ENCODE measurements at places on chromosomes 3 and 15.

GRCh38 chr3:36558961-36559360 lies 178.7 kb downstream of the STAC start:
- no peak for DNase-seq

- no peak for DNase-seq
Measured at GRCh38 chr3:108548304-108548703, 37.9 kb upstream of the MYH15 start.

DNA sequence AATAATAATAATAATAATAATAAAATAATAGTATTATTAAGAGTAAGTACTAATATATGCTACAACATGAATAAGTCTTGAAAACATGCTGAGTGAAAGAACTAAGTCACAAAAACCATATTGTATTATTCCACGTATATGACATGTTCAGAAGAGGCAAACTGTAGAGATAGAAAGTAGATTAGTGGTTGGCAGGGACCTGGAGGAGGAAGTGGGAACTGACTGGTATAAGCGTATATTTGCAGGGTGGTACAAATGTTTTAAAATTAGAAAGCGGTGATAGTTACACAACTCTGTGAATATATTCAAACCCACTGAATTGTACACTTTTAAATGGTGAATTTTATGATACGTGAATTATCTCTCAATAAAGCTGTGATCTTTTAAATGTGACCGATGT lies 32.8 kb downstream of the LRRK1 start:
- no peak for DNase-seq

GRCh38 chr15:75143738-75144334 lies 57.8 kb upstream of the C15orf39 start:
- DNase-seq, result no peak

DNA sequence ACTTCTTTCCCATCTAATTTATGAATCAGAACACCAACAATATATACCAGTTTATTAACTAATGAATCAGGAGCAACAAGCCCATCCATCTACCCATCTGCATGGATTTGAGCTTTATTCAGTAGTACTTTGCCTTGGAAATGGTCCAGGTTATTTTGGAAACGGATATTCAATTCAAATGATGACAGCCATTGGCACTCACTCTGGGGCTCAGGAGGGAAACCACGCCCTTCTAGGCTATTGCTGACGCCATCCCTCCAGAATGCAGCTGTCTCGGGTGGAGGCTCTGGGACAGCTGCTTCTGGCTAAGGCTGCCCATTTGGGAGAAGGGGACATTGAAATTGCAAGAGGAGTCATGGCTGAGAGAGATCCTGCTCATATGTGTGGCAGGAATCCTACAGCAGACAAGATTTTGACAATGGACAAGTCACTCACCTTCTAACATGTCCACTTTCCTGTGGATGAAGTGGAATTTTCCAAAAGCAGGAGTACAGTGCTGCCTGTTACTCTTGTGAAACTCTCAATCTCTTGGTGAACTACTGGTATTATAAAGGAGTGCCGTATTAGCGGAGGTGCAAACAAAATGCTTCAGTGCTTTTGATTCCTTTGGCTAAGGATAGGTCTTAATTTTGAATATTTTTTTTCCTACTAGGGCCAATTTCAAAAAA lies 29.3 kb upstream of the TRAK1 start:
- no peak for DNase-seq

- DNase-seq, result no peak
Measured at GRCh38 chr3:161548301-161548700, 51.7 kb downstream of the OTOL1 start.

GRCh38 chr3:869734-870133 lies 223.1 kb upstream of the CNTN6 start:
- DNase-seq, result no peak

- no peak for DNase-seq
Measured at GRCh38 chr3:129697229-129697969, 90.9 kb upstream of the PLXND1 start.

GRCh38 chr15:27628486-27628885 lies 470.6 kb downstream of the OCA2 start:
- DNase-seq, result no peak

GRCh38 chr15:26870346-26870745 lies 3.5 kb downstream of the GABRA5 start:
- no peak for DNase-seq

DNA sequence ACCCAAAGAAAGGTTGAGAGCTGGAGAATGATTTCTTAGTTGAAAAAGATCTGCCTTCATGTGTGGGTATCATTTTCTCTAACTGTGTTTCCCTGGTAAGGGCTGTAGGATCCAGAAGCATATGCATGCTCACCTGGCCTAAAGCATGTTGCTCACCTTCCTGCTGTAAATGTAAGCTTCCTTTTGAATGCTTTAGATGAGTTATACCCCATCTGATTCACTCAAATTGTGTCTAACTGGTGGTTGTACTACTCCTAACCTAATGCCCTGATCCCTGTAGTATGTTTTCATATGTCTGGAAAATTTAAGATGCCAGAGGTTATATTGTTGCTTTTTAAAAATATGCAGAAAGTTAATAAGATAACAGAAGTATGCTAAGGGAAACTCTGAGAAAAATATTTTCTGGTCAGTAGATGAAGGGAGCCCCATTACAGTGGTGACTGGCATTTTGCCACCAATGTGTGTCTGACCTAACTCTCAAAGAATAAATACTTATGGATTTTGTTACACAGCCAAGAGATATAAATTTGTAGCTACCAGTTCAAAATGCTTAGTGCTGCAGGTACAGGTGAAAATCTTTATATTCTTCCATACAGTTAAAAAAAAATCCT lies 7.7 kb downstream of the FILIP1L start:
- no peak for DNase-seq

GRCh38 chr3:178602856-178603255 lies 66.6 kb downstream of the KCNMB2 start:
- DNase-seq, result no peak

GRCh38 chr3:196992461-196993065 lies 23.9 kb upstream of the PIGZ start:
- no peak for DNase-seq

- DNase-seq, result no peak
Measured at GRCh38 chr15:94077938-94078337, 153.4 kb upstream of the MCTP2 start.

GRCh38 chr3:133940536-133940935 lies 44.9 kb upstream of the RAB6B start:
- no peak for DNase-seq

DNA sequence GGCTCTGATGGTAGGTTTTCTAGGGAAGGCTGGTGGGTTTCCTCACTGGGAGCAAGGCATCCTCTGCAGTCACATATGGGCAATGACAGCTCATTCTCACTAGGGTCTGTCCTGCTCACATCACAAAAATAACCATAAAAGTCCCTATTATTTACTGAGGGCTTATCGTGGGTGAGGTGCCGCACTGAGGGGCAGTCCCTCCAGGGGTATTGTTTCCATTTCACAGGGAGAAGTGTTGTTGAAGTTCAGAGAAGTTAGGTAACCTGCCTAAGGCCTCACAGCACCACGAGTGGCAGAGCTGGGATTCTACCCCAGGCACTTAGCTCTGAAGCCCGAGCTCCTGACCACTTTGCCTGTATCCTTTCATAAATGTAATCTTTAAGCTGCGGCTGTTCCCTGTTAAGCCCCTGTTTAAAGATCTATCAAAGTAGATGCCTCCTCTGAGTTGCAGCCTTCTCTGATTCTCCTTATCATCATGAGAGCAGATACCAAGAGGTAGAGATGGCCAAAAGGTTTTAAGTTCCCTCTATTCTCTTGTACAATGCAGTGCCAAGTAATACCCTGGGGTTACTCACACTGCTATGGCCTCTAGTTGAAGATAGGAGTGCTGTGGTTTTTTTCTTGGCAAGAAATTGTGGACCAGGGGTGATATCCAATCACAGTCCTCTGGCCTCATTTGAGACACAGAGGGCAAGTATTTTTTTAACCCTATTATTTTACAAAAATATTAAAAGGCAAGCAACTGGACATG lies 107.0 kb downstream of the RPLP1 start:
- DNase-seq, result no peak

DNA sequence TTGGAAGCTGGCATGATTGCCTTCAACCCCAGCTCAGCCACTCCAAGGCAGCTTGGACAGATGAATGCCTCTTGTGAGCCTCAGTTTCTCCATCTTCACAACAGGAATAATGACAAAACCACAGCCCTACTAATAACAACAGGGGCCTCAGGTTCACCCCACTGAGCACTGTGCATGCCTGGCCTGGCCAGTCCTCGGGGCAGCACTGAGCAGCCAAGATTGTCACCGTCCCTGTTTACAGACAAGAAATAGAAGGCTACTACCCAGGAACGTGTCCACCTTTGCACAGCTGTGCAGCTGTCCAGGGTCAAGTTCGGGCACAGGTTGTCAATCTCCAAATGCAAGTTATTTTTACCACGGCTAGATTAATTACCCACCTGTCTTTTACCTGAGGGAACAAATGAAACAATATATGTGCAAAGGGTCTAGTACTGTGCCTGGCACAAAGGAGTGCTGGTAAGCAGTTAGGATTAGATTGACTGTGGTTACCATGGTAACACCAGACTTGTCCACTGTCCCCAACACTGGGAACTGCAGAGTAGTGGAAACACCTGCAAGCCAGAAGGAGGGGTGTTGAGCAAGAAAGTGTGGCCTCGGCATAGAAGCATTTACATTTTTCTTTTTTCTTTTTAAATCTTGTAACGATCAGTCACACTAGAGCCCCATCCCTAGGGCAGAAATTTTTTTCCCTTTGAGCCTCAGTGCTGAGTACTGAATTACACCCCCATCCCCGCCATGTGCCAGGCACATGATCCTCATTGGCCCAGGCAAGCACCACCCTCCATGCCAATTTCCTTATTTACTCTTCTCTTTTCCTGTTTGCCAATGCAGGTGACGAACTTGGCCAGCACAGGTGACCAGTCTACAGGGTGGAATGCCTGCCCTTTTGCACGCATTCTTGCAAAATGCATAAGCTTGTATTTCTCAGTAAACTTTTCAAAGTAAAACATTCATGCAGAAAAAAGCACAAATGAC lies 66.3 kb upstream of the SLC6A6 start:
- DNase-seq, result no peak

DNA sequence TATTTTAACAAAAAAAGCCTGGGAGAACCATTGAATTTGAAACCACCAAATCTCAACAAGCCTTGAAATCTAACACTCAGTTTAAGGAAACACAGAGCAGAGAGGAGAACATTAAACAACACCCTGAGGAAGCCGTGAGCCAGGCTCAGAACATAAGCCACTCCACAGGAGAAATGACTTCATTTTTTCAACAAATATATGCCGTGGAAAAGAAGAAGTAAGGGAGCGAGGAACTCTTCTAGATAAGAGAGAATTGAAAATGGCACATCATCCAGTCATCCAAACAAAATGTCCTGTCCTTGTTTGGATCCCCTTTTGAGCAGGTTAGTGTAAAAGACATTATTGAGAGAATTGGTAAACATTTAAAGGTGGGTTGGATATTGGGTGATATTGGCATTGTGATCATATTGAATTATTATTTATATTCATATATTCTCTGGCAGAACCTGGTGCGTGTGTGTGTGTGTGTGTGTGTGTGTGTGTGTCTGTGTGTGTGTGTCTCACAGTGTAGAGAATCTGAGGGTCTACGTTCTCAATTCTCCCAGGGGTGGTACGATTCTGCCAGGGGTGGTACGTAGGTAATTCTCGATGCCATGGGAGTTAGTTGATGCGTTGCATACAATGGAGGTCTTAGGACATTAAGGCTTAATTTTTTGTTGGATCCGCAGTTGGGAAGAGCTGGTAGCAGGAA lies 94.4 kb downstream of the ST6GAL1 start:
- DNase-seq, result no peak

DNA sequence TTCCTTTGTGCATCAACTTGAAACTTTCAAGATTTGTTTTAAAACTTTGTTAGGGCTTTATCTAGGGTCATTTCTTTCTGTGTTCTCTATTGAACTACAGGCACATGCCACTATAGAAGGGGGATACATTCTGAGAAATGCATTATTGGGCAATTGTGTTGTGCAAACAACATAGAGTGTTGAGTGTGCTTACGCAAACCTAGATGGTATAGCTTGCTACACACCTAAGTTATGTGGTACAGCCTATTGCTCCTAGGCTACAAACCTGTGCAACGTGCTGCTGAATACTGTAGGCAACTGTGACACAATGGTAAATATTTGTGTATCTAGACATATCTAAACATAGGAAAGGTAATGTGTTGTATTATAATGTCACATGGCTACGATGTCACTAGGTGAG lies 33.0 kb upstream of the KLF13 start:
- DNase-seq, result no peak

GRCh38 chr3:177427540-177427939 lies 230.3 kb upstream of the TBL1XR1 start:
- DNase-seq, result no peak

DNA sequence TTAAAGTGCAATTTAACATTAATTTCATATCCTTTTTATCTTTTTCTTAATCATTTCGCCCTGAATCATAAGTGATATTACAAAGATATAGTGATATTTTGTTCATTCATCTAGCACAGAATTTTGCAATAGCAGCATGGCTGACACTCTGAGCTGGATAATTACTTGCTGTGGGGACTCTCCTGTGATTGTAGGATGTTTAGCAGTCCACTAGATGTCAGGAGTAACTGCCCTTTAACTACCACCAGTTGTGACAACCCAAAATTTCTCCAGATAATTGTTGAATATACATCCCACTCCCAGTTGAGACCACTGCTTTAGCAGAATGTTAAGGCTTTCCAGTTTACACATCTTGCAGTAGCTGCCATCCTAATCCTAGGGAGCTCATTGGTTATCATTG lies 196.8 kb upstream of the MBNL1 start:
- no peak for DNase-seq

- no peak for DNase-seq
Measured at GRCh38 chr3:13292375-13292774, 127.7 kb downstream of the NUP210 start.

GRCh38 chr15:52498706-52499105 lies 30.0 kb downstream of the MYO5A start:
- DNase-seq, result no peak

DNA sequence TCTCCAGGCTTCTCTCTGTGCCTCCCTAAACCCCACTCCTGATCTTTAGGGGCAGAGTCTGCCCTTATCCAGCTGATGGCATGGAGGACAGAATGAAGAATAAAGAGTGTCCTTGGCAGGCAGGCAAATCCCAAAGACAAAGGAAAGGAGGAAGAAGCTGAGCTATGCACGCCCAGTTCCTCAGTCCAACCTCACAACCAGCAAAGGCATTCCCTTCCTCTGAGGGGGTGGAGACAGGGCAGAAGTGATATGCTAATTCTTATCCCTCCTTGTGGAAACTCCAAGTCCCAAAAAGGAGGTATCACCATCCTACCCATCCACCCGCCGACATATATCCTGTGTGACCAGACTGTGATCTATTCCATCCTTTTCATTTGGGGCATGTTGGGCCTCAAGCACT lies 10.5 kb upstream of the CCDC54 start:
- no peak for DNase-seq
